ENCODE measurements at places on chromosomes 6 and 20.

DNA sequence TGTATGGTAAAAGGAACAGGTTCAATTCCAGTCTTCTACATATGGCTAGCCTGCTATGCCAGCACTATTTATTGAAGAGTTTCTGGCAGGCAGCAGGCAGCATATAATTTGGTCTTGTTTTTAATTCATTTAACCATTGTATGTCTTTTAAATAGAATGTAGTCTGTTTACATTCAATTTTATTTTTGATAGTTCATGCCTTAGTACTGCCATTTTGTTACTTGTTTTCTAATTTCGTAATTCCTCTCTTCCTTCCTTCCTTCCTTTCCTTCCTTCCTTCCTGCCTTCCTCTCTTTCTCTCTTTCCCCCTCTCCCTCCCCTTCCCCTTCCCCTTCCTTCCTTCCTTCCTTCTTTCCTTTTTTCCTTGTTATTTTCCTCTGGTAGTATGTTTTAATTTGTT, 17.6 kb upstream of the OR2J2 start:
- DNase-seq: no peak

GRCh38 chr6:147855803-147856482, 347.5 kb downstream of the SAMD5 start:
- no peak for DNase-seq

DNA sequence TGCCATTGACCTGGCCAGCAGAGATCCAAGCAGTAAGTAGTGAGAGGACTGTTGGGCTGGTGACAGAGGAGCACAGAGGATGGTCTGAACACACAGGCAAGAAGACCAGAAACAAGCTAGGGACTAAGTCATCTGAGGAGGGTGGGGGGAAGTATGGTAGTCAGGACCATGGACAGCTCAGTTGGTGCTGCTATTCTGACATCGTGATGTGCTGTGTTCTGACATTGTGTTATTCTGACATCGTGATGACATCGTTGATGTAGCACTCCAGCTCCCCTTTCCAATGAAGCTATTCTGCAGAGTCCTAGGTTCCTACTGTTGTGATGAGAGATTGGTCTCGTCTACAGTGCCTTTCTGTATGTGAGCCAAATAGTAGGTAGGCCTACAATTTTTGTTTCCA, 28.7 kb downstream of the CFAP206 start:
- DNase-seq: peak; percentile 90

DNA sequence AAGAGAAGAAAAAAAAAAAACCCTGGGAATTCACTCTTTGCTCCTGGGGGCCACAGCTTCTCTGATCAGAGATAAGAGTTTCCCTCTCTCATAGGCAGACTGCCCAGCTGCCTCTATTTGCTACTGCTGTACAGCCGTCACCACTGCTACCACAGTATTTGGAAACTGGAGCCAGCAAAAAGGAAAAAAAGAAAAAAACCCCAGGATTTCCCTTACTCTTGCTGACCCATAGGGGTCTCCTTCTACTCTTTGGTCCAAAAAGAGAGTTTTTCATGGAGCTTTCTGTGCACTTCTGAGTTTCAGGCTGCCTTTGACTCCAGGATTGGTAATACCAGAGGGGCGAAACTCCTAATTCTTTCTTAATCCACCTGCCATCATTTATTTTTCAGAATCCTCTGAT, 89.7 kb downstream of the MDGA1 start:
- DNase-seq: no peak

- peak; percentile 40 for DNase-seq
These were observed 36.1 kb downstream of the MDFI start for GRCh38 chr6:41674231-41675000.

DNA sequence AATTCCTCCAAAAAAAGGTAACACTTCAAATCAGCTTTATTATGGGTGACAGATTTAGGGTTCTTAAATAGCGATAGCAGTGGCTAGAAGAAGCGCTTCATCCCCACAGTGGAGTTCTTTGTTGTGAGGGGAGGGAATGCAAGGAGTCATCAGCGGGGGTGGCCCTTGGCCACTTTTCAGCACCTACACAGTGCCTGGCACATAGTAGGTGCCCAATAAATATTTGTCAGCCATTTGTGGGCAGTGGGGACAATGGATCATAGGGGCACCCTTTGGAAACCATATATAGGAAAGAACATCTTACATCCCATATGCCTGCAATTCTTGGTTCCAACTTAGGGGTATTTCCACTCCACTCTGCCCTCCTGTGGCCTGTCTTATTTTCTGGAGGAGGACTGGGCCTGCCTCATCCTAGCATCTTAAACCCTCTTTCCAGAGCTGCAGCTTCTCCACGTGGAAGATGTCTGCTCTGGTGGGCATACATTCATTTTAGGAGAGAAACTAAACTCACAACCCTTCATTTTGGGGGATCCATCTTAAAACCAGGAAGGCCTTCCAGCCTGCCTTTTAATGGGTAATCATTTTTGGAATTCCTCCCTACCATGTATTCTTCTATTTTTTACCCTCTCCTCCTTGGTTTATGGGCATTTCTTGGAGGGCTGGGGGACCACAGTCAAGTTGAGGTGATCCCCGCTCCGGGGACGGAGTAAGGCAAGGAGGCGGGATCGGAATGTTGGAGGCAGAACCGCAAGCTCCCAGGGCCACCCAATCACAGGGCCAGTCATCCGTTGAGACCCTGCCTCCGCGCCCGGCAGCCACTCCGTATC, 2.6 kb upstream of the GPSM3 start:
- peak; percentile 71 for DNase-seq

All from endodermal cell (in vitro differentiated cells).